ENCODE measurements at places on chromosomes 2 and 18. TPM values are rescaled to one million over a fixed set of nuclear protein-coding genes. Genes with fewer than 3 reads are reported as not detected.

- H3K27me3 ChIP-seq = no peaks in the 10 kb centered on the region
- peaks cover 24% of the 10 kb centered on the region for H3K4me1 ChIP-seq
- no peak overlapping the region for H3K4me3 ChIP-seq
- no peak for DNase-seq
These were observed 11.1 kb downstream of the HADHB start for GRCh38 chr2:26255759-26256384.

DNA sequence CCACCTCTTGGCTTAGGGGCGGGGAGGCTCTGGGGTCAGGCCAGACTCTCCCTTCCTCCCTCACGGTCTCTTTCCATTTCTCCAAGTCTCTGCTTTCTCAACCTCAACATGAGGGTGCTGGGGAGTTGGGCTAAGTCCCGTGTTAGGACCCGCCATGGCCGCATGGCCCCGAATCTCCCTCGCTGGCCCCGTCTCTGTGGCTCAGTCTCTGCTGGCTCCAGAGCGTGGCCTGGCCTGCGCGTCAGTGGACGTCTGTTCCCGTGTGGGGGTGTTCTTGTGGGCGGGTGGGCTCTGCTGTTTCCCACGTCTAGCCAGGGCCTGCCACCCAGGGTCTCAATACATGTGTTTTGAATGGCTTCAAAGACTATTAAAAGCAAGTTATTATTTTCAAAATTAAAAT, 12.4 kb downstream of the ALLC start:
- DNase-seq = no peak
- H3K4me3 ChIP-seq = no peak overlapping the region
- no peaks in the 10 kb centered on the region for H3K4me1 ChIP-seq
- no peaks in the 10 kb centered on the region for H3K36me3 ChIP-seq
- H3K27ac ChIP-seq = no peak overlapping the region

- DNase-seq = no peak
- no peaks in the 10 kb centered on the region for H3K4me1 ChIP-seq
- no peaks in the 10 kb centered on the region for H3K27me3 ChIP-seq
- no peak overlapping the region for H3K27ac ChIP-seq
These were observed 407.1 kb downstream of the SLC4A3 start for GRCh38 chr2:220034426-220035130.

GRCh38 chr2:172246649-172247048, 143.9 kb upstream of the DLX2 start:
- no peak for DNase-seq
- H3K36me3 ChIP-seq = no peaks in the 10 kb centered on the region
- peaks cover 7% of the 10 kb centered on the region for H3K27me3 ChIP-seq
- no peak overlapping the region for H3K27ac ChIP-seq

GRCh38 chr18:48519431-48520100, 19.3 kb upstream of the CTIF start:
- H3K4me3 ChIP-seq = no peak overlapping the region
- no peak overlapping the region for H3K27ac ChIP-seq
- no peak for DNase-seq
- H3K36me3 ChIP-seq = no peaks in the 10 kb centered on the region

- H3K4me3 ChIP-seq = no peak overlapping the region
- DNase-seq = no peak
- H3K36me3 ChIP-seq = no peaks in the 10 kb centered on the region
- no peaks in the 10 kb centered on the region for H3K4me1 ChIP-seq
- H3K27ac ChIP-seq = no peak overlapping the region
These were observed 23.3 kb upstream of the NPAS2 start for GRCh38 chr2:100796499-100797100.

GATA6 gene
- not detected for total RNA-seq

ATP6V1B1 gene
- 7.2 TPM for total RNA-seq

ACTR1B gene
- 74.9 TPM for total RNA-seq

AMER3 gene
- total RNA-seq = not detected

GKN2 gene
- not detected for total RNA-seq

All from natural killer cell treated with Interleukin-12 subunit alpha and Interleukin-12 subunit beta and Interleukin-15 and Interleukin-18, amount 100 ng/mL, for 72 hours (primary cell).